ENCODE measurements at places on chromosomes 5 and 9. TPM values are rescaled to one million over a fixed set of nuclear protein-coding genes. Genes with fewer than 3 reads are reported as not detected.

DNA sequence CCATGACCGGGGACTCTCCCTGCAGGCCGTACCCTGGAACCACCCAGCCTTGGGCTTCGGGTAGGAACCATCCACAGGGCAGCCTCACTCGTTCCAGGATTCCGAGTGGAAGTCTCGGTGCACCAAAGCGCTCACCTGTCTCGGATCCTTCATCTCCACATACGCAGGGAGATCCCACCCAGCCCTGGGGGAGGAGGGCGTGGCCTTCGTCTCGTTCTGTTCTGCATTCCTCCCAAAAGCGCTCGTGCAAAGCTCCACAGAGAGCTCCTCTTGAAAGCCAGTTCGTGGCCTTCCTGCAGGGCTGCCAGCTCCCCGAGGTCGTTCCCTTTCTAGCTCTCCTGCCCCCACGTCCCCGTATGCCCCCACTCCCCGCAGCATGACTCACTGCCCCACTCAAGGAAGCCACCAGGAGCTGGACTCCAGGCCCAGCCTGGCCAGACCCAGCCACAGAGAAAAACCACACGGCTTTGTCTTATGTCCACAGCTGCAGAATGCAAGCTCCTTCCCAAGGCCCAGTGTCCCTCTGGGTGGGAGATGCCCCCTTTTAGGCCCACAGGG lies 65.0 kb upstream of the SARDH start:
- H3K4me3 ChIP-seq: no peak overlapping the region
- H3K4me1 ChIP-seq: peaks cover 5% of the 10 kb centered on the region
- no peaks in the 10 kb centered on the region for H3K27me3 ChIP-seq
- H3K27ac ChIP-seq: no peak overlapping the region
- DNase-seq: no peak

DNA sequence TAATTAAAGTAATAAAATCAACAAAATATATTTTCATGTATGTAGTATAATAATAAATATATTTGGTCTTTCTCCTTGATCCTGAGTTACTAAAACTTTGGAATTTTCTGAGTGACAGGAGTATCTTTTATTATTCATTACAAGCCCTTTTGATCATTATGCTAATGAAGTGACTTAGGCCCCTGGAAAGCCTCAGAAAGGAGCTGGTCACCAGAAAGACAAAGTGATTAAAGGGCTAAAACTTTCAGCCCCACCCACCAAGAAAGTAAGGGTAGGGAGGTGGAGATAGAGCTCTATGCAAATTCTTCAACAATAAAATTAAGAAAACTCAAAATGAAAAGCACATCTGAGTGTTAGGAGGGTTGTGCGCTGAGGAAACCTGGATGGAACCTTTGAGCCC lies 27.5 kb downstream of the UBQLN1 start:
- peaks cover 26% of the 10 kb centered on the region for H3K36me3 ChIP-seq
- no peaks in the 10 kb centered on the region for H3K27me3 ChIP-seq
- H3K4me3 ChIP-seq: no peak overlapping the region
- no peak for DNase-seq
- H3K27ac ChIP-seq: no peak overlapping the region

Gene ELOVL7
- total RNA-seq: 0.42 TPM

- H3K27me3 ChIP-seq: no peaks in the 10 kb centered on the region
- H3K4me3 ChIP-seq: no peak overlapping the region
- DNase-seq: no peak
- no peaks in the 10 kb centered on the region for H3K36me3 ChIP-seq
- no peak overlapping the region for H3K27ac ChIP-seq
Observed at GRCh38 chr9:131024978-131025868, 16.2 kb downstream of the LAMC3 start.

DNA sequence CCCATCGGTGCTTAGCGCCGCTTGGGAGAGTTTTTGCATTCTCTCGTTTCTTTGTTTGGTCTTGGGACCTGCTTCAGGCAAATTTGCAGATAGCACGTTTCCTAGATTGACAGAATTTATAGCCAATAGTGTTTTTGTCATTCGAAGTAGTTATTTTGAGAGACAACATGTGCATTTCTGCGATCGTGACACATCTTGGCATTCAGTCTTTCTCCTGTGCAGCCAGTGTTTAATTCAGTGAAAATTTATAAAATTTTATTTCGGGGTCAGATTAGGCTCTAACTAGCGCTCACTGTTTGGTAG lies 830 bp downstream of the PRRC1 start:
- H3K27ac ChIP-seq: peak overlapping the region; percentile 95
- H3K36me3 ChIP-seq: no peaks in the 10 kb centered on the region
- H3K4me1 ChIP-seq: peaks cover 12% of the 10 kb centered on the region
- peak overlapping the region; percentile 84 for H3K4me3 ChIP-seq
